ENCODE measurements at places on chromosomes 2 and 18.

GRCh38 chr2:126655500-126656430 is at the start of gene GYPC:
Gene GYPC, plus strand, starts transcription at chr2:126656158. Its CDS starts 106 bp downstream, at chr2:126656264.
- no peak for DNase-seq

GRCh38 chr18:11667578-11667977 is 21.5 kb upstream of the GNAL start:
- no peak for DNase-seq

DNA sequence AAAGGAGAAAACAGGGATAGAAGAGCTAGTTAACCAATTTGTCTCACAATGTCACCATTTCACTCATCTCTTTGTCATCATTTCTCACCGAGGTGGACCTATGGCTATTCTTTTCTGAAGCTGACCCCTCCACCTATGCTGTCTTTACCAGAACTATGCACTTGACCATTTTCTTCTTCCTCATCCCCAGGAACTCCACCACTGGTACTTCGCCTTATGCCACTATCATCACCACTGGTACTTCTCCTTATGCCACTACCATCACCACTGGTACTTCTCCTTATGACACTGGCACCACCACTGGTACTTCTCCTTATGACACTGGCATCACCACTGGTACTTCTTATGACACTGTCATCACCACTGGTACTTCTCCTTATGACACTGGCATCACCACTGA is 745.8 kb upstream of the CHAC2 start:
- no peak for DNase-seq

DNA sequence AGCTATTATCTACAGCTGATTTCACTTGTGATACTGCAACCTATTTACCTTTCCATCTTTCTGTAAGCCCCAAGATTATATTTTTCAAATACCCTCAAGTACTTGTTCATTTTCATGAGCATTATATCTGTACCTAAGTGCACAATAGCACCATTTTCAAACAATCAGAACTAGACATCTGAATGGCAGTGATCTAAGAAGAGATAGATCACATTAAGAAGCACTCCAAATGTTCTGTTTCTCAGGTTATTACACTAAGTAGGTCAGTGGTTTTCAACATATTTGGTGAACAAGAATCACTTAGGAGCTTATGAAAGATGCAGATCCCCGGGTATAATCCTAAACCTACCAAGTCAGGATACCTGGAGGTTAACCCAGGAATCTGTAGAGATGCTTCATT is 872.7 kb downstream of the DCDC2C start:
- DNase-seq, result no peak

All from NCI-H510A (cell line).